ENCODE measurements at places on chromosomes 1 and 21.

GRCh38 chr1:25568834-25569596 lies 25.6 kb downstream of the LDLRAP1 start:
- DNase-seq: no peak

- no peak for DNase-seq
These were observed 4.3 kb downstream of the INKA2 start for GRCh38 chr1:111734856-111735255.

DNA sequence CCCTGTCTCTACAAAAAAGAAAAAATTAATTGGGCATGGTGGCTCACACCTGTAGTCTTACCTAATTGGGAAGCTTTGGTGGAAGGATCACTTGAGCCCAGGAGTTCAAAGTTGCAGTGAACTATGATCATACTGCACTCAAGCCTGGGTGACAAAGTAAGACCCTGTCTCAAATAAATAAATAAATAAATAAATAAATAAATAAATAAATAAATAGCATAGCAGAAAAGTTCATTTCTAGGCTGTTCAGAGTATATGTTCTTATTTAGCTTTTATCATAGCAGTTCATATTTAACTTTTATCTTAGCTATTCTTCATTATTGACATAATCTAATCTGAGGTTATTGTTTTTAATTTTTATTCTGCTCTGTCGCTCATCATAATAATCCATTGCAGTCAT lies 8.7 kb upstream of the SEC16B start:
- no peak for DNase-seq

DNA sequence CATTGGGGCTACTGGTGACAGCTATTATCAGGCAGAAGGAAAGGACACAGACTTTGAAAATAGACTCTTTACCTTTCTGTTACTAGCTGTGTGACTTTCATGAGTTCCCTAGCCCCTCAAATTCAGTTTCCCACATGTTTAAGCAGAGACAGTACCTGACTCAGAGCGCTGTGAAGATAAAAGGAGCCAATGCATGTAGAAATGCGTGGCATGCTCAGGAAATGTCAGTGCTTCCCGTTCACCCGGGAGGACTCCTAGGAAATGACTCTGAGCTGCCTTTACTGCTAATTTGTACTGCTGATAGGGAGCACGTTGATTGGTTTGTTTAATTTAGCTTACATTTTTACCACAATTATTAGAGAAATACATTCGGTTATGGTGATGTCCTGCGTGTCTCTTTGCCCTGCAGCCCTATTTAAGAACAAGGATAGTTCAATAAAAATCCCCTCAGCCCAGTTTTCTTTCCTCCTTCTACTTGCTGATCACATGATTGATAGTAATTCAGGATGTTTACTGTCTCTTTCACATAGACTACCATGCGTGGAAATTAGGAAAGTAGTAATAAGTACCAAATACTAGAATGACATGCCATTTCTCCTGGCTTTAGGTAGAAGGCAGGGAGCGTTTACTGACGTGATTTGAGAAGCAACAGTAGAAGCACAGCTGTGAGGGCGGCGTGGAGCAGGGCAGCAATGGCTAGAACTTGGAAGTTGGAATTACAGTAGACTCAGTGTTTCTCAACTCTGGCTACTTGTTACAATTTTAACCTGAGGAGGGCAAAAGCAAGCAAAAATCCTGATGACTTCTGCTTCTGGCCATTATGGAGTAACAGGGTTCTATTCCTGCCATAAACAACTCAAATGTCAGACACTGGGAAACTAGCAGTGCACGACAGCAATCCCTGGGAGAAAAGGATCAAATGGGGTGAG lies 15.9 kb downstream of the PDIK1L start:
- no peak for DNase-seq

- no peak for DNase-seq
These were observed 68.4 kb upstream of the TLR5 start for GRCh38 chr1:223211323-223211985.

DNA sequence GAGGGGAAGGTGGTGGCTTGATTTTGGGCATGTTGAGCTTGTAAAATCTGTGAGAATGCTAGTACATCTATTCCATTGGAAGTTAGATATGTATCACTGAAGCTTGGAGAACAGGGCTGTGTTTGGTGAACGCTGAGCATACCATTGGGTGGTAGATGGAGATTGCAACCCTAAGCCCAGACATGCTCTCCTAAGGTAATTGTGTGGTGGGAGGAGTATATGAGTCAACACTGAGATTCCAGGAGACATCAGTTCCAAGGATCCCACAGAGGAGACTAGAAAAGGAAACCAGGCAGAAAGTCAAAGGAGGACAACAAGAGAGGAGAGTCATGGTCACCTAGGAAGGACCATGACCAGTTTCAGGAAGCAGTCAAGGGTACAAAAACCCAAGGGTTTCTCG lies 60.4 kb downstream of the KIF21B start:
- no peak for DNase-seq

GRCh38 chr1:33860671-33861070 lies 3.2 kb upstream of the HMGB4 start:
- DNase-seq: no peak

DNA sequence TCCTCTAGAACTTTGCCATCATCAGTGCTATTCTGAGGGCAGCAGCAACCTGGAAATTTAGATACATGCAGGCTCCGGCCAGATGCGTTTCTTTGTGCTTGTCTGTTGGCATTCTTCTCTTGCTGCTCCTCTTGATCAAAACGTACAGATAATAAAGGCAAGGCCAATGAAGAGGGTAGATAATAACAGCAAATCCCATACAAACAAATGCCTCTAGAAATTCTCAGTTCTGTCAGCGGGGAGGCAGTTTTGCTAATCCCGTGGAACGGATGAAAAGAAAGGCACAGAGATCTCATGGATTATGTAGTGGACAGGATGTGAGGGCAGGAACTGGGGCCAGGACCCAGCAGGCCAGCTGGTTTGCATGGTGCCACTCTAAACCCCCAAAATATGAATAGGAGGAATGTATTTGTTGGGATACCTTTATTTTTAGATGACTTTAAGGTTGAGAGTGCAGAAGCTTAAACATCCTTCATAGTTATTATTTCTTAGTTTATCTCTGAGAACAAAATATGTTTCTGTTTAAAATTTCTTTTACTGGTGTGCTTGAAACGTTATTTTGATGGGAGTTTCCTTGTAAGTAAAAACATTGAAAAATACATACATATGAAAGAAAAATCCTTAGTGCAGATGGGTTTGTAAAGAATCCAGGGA lies 1.5 kb downstream of the ITSN1 start:
- no peak for DNase-seq

- no peak for DNase-seq
These were observed 869 bp downstream of the KCNA3 start for GRCh38 chr1:110673805-110674336.

DNA sequence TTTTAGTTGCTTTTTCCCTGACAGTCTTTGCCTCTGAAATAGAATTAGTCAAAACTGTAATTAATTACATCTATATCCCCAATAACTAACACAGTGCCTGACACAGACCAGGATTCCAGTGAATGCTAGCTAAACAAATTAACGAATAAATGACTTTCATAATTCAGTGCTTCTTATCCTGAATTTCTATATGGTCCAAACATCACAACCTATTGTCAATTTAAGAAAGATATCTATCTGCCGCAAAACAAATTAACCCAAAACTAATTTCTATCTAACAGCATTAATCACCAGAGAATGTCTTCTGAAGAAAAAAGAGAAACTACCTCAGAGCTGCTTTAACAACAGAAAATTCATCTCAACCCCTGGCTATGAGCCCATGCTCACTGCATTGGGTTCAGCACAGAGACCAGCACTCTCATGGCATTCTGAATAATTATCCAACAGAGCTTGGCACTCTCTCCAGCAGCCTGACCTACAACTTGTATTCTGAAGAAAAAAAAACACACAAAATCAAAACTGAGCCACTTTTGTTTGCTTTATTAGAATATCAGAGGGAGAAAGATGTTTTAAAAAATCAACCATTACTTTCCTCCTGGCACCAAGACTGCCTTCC lies 547.3 kb upstream of the BEND5 start:
- no peak for DNase-seq

DNA sequence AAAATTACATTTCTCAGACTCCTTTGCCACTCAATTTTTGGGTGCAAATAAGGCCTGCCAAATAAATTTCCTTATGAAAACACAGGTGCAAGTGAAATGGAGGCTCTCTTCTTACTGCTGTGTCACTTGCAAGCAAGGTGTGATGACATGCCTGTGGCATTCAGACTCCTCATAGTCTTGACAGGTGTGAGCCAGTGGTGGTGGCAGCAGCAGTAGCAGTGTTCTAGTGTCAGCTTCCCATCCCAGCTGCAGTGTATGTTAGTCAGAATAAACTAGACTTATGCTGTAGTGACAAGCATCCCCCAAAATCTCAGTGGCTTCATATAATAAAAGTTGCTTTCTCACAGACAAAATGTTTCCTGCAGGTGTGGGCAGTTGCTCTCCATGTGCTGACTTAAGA lies 3.8 kb upstream of the EEIG2 start:
- no peak for DNase-seq

GRCh38 chr21:29237110-29238052 lies 61.3 kb upstream of the BACH1 start:
- DNase-seq: no peak

GRCh38 chr1:226985839-226986463 lies 45.9 kb downstream of the COQ8A start:
- DNase-seq: no peak

- DNase-seq: no peak
These were observed 70.3 kb downstream of the KIF1B start for GRCh38 chr1:10280439-10281350.

DNA sequence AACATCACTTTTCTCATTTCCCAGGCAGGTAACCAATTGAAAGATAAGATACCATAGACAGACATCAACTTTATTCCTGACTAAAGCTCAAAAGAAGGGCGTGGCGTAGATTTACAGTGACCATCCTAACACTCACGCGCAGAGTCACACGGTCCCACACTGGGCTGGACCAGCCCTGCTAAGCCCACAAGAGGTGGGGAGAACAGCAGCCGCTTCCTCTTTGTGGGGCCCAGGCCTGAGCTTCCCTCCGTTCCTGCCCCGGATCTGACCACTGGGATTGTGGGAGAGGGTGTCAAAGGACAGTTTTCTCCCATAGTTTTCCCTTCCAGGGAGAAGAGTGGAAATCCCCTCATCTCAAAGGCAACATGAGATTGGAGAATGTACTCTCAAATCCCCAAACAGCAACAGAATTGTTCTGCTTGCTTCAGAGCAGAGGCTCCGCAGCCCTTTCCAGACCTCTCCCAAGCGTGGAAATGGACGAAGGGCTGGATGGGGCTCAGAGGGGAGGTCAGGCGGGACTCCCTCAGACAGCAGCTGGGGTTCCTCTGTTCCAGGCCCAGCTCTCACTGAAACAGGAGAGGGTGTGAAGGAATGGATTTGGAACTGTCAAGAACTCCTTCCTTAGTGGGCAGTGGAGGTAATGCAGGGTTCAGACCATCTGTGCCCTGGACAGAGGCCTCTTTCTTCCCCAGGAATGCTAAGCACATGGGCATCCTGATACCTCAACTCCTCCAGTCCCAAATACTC lies 33.7 kb downstream of the L1TD1 start:
- DNase-seq: no peak

GRCh38 chr1:201882665-201883132 lies 6.0 kb upstream of the SHISA4 start:
- no peak for DNase-seq

DNA sequence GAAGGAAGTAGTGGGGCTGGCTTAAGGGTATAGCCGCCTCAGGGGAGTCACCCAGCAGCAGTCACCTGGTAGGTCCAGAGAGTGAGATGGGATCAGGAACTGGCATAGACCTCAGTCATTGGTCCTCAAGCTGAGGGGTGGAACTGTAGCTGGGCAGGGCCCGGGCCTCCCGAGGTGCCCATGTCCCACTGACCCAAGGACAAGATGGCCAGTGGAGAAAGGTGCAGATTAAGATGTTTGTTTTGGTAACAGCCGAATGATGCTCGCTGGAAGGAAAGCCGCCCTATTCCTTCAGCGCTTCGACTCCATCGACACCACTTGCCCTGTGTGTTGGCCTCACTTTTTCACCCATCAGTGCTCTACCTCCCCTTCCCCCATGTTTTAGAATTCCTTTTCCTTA lies 16.4 kb downstream of the COL9A2 start:
- no peak for DNase-seq

- DNase-seq: peak; percentile 60
These were observed at the start of gene MIA3 for GRCh38 chr1:222618001-222618879. TSS of gene MIA3 (plus strand) at chr1:222618097. CDS start at chr1:222618111, 14 bp downstream.

GRCh38 chr1:44076066-44076465 lies 42.6 kb upstream of the KLF17 start:
- DNase-seq: no peak

DNA sequence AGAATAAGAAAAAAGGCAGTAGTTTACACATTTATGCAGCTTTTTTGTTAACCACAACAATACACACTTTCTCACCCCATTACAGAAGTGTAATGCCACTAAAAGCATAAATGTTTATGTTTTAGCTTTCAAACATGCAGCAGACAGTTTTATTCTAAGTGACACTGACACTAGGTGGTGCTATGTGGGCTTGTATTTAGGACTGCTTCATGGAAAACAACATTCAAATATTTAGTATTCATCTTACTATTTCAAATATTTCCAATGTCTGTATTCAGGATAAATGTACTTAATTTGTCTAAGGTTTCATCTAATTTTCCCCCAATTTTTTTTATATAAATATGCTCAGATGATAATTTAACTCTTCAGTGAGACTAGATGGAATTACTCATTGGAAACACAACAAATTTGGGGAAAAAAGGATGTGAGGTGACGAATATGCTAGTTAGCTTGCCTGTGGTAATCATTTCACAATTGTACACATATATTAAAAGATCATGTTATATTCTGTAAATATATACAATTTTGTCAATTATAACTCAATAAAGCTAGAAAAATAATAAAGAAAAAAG lies 71.4 kb downstream of the USP1 start:
- DNase-seq: no peak

DNA sequence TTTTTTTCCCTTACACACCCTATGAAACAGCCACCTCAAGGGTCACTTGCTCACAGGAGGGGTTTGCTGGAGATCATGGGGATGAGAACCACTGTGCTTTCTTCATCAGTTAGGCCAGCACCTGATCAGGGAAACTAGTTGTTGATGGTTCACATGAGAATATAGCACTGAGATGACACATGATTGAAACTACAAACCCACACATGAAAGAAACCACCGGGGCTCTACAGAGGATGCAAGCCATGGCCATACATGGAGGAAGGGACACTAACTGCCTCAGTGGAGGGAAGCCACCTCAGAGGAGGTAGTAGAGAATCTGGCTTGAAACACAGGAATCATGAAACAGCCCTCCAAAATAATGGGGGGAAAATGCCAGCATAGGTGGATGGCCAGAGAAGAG lies 63.2 kb downstream of the PRKAB2 start:
- DNase-seq: no peak

- DNase-seq: no peak
These were observed 35.1 kb upstream of the DISC1 start for GRCh38 chr1:231591466-231591865.

DNA sequence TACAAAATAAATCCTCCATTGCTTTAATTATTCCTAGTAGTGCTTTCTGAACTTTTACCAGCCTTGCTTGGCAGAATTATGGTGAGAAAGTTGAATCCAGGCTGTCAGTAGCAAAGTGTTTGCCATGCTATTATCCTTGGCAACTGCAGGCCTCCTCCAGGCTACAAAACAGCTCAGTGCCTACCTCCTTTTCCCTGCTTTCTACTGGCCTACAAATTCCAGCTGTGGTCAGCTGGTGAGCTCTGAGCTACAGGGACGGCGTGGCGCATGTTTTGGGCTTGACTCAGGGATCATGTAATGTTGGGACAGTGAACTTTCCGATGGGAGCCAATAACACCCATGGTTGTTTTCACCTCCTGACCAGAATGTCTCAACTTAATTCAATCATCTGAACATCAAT lies 456.1 kb upstream of the ADAMTS5 start:
- DNase-seq: no peak

GRCh38 chr21:35344582-35344981 lies 295.5 kb upstream of the RUNX1 start:
- DNase-seq: no peak
